Stimulated activated CD8-positive, alpha-beta memory T cell treated with anti-CD3 and anti-CD28 coated beads, Interleukin-15, amount 100 ng/mL, for 4 hours (primary cell): ENCODE measurements at places on chromosomes 5 and 9.

- no peak for DNase-seq
Observed at GRCh38 chr5:153485641-153486040, 4.8 kb upstream of the GRIA1 start.

DNA sequence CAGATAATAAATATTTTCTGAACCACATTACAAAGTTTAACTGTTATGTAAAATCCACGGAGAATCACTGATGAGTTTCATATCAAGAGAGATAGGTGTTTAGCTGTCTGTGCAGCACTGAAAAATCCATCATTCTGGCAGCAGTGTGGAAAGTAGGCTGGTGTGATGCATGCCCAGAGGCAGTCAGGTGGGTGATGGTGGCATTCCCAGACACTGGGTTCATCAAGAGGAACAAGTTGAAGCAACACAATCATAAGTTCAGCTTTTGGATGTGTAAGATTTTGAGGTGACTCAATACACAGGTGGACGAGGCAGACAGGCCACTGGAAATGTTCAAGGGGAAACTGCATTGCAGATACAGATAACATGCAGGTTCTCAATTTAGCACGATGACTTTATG, 11.9 kb downstream of the DNAH5 start:
- DNase-seq = no peak

- DNase-seq = no peak
Observed at GRCh38 chr5:15073453-15073852, 201.9 kb upstream of the ANKH start.

DNA sequence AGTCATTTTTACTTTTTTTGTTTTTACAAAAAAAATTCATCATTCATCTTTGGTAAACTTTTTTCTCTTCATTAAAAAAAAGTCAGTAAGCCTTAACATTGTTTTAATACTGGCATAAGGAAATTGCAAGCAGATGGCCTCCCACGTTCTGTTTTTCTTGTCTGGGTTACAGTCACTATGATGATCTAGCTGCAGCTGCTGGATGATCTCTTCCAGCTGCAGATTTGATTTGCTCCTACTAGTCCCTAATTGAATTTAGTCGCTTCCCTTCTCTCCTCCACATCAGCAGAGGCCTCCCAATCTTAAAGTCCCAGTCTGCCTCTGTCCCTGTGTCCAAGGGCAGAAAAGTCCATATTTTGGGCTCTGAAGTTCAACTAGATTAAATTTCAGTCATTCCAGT, 106.8 kb upstream of the PTGER4 start:
- DNase-seq = no peak

DNA sequence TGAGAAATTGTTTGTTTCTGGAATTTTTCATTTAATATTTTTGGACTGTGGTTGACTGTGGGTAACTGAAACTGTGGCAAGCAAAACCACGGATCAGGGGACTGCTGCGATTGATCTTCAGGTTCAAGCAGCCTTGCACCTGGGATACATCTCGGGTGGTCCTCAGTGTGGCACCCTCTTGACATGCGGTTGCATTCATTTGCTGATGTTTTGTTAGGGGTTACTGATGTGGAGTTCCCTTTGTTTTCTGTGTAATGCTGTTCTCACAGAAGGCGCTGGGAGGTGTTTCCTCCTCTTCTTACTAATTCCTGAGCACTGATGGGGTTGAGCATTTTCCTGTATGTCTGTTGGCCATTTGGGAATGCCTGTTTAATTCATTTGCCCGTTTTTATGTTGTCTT, 60.4 kb downstream of the EHMT1 start:
- DNase-seq = no peak

DNA sequence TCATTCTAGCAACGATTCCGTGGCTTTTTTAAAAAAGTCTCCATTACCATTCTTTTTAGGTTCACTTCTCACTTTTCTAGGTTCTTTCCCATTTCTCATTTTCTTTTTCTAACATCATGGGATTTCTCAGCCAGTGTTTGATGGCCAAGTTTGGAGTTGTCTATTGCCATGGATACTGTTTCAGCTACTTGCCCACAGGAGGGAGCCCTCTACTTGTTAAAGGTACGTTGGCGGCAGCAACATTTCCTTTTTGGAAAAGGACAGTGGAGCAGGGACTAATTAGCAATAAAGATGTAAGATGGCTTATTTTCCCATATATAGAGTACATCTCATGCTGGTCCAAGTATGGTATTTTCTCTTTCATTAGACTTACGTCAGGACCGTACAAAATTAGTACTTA, 2257.5 kb upstream of the C9orf72 start:
- DNase-seq = no peak

DNA sequence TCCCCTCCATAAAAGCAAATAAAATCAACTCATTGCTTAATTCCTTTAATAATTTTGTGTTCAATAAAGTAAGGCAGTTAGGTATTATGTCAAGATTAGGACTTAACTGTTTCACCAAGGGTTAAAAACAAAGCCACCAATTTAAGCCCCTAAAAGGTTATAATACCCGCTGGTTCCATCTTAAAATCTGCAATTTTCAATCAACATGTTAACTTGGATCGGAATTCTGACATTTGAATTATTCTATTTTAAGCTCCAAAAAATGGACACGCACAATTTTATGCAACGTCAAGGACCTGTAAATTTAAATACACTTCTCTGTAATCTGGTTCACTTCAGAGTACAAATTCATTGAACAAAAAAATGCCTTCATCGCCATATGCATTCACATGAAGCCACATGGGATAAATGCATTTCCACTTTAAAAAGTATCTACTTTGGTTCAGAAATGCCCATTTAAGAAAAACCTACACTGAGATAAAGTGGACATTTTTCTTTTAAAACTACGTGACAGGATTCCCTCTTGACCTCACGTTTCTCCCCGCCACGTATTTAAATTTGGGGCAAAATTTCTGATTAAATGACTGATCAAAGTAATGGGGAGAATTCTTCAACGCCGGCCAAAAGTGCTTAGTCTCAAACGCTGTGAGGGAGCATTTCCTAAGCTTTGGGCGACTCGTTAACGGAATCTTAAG, 721 bp downstream of the GIN1 start:
- DNase-seq = no peak

DNA sequence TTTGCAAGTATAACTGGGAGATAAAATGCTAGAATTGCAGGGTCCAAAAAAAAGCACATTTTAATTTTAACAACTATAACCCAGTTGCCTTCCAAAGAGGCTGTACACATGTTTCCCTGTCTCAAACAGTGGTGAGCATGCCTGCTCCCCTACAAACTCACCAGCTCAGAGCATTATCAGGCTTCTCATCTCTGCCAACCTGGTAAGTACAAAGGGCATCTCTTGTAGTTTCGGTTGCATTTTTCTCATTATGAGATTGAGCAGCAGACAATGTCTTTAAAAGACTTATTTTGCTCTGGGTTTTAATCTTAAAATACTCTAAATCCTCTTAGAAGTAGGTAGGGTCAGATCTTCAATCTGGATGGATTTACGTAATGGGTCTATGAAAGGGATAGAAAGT, 107.1 kb upstream of the MSX2 start:
- no peak for DNase-seq

DNA sequence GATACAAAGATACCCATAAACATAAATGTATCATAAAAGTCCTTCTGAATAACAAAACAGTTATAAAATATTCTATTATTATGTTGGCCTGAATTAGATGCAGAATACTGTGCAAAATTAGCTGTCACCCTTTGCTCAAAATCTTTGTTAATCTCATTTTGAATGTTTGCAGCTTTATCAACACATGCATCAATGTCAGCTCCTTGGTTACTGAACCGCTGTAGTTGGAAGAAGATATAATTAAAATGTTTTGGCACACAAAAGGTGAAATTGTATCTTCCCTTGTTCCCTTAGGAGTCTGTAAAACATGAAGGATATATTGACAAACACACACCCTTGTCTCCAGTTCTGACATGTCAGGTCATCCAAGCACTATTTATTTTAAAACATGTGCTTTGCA, 146.3 kb upstream of the POU5F2 start:
- no peak for DNase-seq

DNA sequence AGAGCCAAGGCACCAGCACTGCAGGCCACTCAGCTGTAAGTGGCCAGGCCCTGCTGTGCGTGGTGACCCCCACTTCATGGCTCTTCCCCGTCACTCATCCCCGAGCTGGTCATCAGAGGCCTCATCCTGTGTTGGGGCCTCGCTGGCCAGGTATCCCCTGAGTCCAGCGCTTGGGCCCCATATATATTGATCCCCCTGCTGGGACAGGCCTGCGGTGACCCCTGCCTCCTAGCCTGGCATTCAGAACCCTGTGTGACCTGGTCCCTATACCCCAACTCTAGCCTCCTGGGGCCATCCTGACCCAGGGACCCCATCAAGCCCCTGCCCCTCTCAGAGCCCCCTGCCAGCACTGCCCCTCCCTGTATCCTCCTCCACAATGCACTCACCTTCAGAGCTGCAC, 12.7 kb downstream of the GBGT1 start:
- no peak for DNase-seq

GRCh38 chr9:21589344-21590056, 107.4 kb upstream of the IFNE start:
- no peak for DNase-seq
